ENCODE measurements at places on chromosomes 12 and 14.
A peak's percentile ranks its signal among the peaks of the same experiment; 100 is the strongest.

DNA sequence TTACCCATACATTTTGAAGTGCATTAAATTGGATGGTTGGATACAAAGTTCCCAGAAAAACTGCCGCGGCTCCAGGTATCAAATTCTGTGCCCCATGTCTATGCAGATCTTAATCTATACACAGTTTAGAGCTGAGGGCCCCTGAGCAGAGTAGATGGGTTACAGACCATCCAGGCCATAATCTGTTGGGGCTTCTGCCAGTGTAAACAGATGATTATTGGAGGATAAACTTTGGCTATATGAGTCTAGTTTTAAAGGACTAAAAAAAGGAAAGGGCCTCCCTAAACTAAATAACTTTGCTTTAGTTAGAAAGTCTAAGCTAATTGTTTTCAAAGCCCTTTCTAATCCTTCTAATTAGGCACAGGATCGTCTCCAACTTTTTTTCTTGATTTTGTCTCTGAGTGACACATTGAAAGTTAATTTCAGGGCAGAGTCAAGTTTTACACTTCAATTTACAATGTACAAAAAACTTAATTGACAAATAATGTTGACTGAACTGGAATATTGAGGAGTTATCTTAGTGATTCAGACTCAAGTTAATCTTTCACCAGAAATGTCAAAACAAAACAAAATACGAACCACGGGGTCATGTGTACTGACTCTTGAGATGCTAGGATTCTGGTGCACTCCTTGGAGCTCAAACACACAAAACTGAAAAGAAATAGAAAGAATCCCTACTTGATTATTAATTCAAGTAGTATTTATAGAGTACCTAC, 133.9 kb upstream of the SCAF11 start:
- DNase-seq, result no peak

DNA sequence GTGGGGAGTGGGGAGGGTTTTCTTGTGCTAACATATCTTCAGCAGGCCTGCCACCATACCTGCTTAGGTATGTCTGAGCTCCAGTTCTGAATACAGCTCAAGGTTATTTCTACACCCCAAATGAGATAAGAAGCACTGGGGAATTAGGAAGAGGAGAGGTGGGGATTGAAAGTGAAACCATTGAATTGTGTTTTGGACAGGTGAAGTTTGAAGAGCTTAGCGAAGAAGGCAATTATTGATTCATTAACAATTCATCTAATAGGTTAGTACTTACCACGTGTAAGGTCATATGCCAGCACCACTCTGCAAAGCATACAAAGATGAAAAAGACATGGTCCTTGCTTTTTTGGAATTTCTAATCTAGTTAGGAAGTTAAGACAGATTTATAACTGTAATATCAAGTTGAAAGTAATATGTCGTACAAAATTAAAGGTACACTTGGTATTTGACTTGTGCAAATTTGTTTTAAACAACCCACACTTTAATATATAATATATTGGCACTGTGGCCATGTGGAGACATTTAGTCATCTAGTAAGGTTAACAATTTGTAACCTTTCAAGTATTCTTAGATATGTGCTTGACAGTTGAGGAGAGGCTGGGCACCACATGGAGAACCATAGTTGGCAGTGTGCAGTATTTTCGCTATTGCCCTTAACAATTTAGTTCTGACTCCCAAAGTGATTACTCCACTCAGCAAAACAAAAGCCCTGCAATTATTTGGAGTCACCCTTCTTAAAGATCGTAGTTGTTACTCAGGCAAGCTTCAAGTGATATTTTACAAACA, 3.6 kb downstream of the SMCO3 start:
- DNase-seq, result no peak

DNA sequence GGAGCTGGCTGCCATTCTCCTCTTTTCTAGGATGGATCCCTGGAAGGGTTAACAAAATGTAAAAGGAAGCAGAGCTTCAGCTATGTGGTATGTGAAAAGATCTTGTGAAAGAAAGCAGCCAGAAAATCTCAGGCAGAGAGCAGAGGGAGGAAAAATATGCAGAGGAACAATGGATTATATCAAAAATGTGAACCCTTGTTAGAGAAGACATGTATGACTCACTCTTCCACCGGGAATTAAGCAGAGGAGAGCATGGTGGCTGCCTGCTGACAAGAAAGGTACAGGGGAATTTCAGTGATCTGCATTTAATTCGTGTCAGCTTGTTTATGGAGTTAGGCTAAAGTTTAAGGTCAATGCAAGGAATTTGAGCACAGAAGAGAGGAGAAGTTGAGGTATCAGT, 46.3 kb downstream of the KCNA1 start:
- DNase-seq, result no peak

GRCh38 chr12:62873116-62873825, 61.7 kb downstream of the PPM1H start:
- no peak for DNase-seq

DNA sequence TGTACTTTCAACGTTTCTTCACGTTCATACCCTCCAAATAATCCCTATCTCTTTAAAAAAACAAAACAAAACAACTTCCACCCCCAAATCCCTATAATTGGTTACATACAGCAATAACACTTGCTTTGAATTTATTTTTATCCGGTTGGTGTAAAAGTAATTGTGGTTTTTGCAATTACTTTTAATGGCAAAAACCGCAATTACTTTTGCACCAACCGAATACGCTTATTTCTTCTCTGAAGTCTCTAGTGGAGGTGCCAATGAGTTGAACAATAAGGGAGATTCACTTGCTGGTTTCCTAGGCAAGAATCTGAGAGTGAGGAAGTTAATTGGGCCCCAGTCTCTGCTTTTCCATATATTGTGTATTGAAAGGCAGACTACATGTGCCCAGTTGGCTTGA, 133.3 kb downstream of the DACT1 start:
- DNase-seq, result no peak

DNA sequence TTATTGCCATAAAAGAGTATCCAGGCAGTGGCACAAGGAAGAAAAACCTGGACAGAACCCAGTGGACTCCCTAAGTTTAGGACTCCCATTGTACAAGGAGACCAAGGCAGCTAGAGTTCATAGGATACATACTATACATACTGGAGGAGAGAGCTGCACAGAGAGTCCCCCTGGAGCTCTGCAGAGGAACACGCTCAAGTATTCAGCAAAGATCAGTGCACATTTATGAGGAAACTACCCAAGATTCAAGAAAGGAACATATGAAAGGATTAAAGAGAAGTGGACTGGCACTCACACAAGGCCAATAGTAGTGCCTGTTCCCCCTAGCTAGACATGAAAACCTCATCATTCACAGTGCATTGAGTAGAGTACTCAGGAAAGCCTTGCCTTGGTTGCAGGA, 43.0 kb upstream of the CHPT1 start:
- no peak for DNase-seq

GRCh38 chr14:65434216-65434850, 21.8 kb downstream of the FUT8 start:
- DNase-seq, result no peak

DNA sequence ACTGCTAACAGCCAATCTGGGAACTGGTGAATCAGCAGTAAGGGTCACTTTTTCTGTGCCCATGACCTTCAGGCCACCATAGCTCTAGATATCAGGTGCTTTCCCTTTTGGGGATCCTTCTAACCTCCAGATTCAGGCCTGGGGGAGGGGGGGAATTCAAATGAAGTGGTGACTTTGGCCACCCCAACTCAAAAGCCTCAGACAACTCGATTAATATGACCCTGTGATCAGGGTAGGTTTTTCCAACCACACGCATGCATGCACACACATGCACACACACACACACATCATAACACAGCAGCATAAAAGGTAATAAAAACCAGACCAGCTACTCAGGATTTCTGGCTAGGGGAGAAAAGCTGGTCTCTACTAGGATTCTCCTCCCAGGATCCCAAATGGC, 5.3 kb downstream of the TBX3 start:
- DNase-seq, result no peak

- no peak for DNase-seq
Observed at GRCh38 chr12:30622509-30622908, 73.2 kb downstream of the IPO8 start.

GRCh38 chr14:62071039-62071438, 308.8 kb downstream of the SNAPC1 start:
- no peak for DNase-seq

- no peak for DNase-seq
Observed at GRCh38 chr12:41919526-41920261, 225.0 kb downstream of the GXYLT1 start.

DNA sequence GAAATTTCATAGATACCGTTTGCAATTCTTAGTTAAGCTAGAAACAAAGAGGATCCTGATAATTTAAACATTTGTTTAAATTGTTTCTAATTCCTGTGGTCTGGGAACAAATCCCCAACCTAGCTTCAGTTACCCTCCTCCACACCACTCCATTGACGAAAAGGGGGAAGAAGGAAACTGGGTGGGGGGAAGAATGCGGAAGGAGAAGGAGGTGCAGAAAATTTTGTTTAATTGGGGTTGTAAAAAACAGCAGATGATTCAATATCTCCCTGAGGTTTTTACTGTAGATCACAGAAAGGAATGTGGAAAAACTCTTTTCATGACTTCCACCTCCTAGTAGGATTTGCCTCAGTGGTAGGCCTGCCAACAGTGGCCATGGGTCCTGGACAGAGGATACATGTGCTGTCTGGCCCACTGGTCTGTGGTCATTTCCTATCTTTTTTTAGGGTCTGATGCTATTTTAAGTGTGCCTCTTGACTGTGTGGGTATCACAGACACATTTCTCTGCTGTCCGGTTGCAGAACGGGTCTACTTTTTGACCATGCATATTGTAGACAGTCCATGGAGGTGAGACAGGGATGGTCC, 122.9 kb upstream of the PCED1B start:
- no peak for DNase-seq

DNA sequence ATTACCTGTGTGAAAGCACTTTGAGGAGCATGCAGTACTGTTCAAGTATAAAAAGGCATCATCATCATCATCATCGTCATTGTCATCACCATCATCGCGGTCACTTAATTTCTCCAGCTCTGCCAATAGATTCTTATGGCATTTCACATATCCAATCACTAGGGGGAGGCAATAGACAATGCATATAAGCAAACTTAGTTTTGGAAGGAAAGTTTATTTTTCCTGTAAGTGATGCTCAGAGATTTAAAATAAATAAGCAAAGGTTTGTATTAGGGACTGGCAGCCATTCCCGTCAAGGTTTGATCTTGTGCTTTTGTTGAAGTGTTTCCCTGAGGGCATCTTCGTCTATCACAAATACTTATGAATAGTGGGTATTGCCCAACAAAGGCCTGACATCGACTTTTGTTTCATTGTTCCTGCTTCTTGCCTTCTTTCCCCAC, 127.4 kb downstream of the KTN1 start:
- peak; percentile 42 for DNase-seq

- no peak for DNase-seq
Observed at GRCh38 chr12:58206876-58207275, 265.5 kb downstream of the ATP23 start.

GRCh38 chr14:77526266-77526665, 27.6 kb upstream of the ISM2 start:
- no peak for DNase-seq

- no peak for DNase-seq
Observed at GRCh38 chr12:64385468-64385867, 5.1 kb downstream of the C12orf56 start.

DNA sequence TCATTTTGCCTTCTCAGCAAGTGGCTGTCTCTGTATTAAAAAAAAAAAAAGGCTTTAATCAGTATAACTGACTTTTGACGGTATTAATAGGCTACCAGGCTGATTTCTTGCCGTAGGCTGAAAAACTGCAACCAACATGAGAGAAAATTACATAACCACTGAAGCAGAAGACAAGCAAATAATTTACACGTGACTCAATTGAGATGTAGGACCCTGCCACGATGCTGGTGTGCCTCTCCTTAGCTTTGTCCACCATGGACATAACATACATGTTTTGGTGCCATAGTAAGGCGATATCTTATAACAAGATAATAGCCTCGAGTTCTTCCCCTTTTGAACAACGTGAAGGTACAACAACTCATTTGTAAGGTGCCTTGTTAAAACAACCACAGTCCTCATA, 88.7 kb upstream of the GRIP1 start:
- no peak for DNase-seq

- DNase-seq, result no peak
Observed at GRCh38 chr14:104897330-104898194, 27.1 kb upstream of the PLD4 start.

DNA sequence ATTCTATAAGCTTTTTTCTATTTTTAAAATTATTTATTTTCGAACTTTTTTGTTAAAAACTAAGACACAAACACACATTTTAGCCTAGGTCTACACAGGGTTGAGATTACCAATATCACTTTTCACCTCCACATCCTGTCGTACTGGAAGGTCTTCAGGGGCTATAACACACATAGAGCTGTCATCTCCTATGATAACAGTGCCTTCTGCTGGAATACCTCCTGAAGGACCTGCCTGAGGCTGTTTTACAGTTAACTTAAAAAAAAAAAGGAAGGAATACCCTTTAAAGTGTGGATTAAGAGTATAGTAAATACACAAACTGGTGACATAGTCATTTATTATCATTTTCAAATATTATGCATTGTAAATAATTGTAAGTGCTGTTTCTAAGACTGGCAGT, 43.0 kb downstream of the RASSF8 start:
- no peak for DNase-seq

DNA sequence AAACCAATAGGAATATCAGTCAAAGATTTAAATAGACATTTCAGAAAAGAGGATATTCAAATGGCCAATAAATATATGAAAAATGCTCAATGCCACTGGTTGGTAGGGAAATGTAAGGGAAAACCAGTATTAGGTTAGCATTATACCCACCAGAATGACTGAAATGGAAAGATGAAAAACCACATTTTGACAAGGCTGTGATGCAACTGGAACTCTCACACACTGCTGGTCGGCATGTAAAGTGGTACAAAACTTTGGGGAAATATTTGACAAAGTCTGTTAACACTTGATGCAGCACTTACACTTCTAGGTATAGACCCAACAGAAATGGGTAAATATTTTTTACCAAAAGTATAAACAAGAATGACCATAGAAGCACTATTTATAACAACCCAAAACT, 163.2 kb upstream of the C14orf180 start:
- no peak for DNase-seq

- DNase-seq, result no peak
Observed at GRCh38 chr12:23906329-23906728, 43.1 kb downstream of the SOX5 start.

GRCh38 chr14:32648434-32648833, 290.2 kb upstream of the NPAS3 start:
- DNase-seq, result peak; percentile 27

DNA sequence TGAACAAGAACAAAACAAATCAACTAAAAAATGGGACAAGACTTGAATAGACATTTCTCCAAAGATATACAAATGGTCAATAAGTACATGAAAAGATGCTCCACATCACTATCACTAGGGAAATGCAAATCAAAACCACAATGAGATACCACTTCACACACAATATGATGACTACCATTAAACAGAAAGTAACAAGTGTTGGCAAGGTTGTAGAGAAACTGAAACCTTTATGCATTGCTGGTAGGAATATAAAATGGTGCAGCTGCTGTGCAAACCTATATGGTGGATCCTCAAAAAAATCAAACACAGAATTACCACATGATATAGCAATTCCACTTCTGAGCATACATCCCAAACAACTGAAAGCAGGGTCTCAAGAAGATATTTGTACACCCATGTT, 5.2 kb downstream of the SMAGP start:
- DNase-seq, result no peak

All from AG09319 (cell line).